Sciatic nerve (tissue), 2 donors: ENCODE measurements at places on chromosomes 2 and 18. TPM values are rescaled to one million over a fixed set of nuclear protein-coding genes. Genes with fewer than 3 reads are reported as not detected.

DNA sequence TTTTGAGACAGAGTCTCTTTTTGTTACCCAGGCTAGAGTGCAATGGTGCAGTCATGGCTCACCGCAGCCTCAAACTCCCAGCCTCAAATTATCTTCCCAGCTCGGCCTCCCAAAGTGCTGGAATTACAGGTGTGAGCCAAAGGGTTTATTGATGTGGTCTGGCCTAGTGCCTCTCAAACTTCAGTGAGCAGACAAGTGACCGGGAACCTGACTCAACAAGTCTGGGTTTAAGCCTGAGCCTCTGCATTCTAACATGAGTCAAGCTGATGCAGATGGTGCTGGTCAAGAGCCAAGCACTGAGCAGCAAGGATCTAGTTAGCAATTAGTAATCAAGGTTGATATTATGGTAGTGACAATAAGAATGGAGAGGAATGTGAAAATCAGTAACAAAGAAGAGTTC is 21.3 kb downstream of the CDK15 start:
- no peak for DNase-seq

The CENPA gene
- 0.31 TPM for total RNA-seq

- DNase-seq, result no peak
Observed at GRCh38 chr2:238060096-238060541, 682 bp upstream of the SCLY start.

DNA sequence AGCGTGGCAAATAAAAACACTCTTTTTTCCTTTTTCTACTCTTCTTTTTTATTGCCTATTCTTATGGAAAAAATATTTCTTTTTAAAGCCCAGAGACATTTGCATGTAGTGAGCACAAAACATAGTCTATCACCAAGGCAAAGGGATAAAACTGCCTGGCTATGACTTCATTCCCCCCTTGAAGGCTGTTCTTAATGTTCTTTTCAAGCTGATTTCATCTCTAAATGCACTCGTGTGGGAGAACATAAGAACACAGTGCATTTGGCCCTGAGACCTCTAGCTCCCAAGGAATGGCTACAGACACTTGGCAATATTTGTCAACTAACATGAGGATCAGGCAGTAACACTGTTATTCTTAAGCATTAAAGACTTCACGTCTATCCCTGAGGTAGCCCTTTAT is 17.4 kb upstream of the DNAJC10 start:
- no peak for DNase-seq

GRCh38 chr2:182281276-182281675 is 145.6 kb downstream of the PDE1A start:
- DNase-seq, result no peak

The ORC4 gene
- 57.3 TPM for total RNA-seq

The CNGA3 gene
- total RNA-seq, result not detected

The SPATA3 gene
- not detected for total RNA-seq

The TUBB6 gene
- 141 TPM for total RNA-seq

GRCh38 chr2:12504443-12504842 is 212.3 kb upstream of the TRIB2 start:
- DNase-seq, result no peak

DNA sequence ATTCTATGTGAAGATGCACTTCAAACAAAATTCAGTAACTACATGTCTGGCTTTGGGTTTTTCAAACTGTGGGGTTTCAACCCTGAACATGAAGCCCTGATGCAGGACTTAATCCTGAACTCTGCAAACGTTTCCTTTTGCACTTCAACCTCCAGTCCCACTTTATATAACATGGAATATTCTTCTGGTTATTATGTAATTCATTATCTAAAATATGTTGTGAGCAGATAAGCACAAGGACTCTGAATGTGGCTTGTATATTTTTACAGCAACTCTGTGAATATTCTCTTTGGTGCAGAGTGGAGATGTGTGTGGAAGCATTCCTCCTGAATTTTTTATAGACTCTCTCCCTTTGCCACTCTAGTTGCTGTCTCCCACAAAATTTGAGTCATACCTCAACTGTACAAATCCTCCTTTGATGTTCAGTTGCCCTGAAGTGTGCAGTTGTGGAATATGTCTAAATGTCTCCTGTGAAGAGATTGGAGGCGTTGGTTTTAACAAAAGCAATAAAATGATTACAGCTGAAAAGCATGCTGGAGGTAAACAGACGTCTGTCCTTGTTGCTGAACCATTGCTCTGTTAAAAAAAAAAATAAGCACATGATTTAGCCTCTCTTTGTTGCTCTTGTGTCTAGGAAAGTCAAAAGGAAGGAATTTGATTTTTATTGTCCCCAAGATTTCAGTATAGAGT is 205.1 kb upstream of the NRP2 start:
- no peak for DNase-seq

DNA sequence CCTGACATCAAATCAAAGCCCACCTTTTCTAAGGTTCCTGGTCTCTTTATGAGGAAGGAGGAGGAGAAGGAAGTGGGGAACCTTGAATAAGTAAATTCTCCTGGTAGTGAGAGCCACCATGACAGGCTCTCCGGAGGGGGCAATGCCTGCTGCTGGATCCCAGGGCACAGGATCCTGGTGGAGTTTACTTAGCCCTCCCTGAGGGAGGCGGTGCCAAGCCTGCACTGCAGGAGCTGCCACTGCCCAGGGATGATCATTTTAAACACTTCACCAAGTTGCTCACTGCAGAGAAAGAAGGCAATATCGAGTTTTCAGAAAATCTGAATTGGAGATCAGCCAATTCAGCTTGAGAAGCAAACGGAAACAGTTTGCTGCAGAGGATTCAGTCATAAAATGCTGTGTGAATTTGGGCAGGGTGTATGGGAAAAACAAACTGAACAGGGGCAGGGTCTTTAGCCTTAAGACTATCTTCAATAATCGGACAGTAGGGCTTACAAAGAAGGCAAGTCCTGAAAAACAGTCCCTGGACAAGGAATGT is 200.7 kb downstream of the RAD51AP2 start:
- DNase-seq, result no peak

- no peak for DNase-seq
Observed at GRCh38 chr2:216188956-216189355, 79.8 kb downstream of the XRCC5 start.

- no peak for DNase-seq
Observed at GRCh38 chr2:222404151-222404905, 20.0 kb upstream of the SGPP2 start.

The BZW1 gene
- 282 TPM for total RNA-seq

GRCh38 chr2:133530645-133531044 is 37.6 kb downstream of the NCKAP5 start:
- no peak for DNase-seq

The PNKD gene
- 56.3 TPM for total RNA-seq

DNA sequence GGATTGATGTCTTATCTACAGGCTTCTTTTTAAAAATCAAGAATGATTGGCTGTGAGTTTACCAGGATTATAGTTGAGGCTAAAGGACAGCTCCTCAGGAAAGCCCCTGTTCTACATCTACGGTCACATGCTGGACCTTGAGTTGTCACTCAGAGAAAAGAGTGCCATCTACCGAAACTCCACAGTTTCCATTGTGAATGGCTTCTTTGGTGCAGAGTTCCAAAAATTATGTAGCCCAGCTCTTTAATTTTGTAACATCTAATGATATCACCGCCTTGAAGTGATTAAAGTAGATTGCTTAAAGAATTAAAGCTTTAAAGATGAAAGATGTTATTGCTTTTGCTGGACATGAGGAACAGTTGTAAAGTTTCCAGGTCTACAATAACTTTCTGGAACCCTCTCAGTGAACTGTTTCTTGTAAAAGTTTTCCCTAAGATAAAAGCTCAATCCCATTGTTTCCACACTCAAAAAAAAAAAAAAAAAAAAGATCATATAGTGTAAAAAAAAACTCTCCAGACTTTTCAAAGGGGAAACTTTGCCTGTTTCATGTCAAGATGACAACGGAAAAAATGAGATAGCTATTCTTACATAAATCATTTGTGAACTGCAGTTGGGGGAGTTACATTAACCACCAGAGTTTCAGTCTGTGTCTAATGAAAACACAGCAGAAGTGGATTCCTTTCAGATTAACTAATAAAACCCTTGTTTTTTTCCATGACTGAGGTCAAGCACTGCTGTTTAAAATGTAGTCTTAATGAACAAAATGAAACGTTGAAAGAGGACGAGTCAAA is 4.3 kb downstream of the COL3A1 start:
- no peak for DNase-seq

The NCL gene
- 393 TPM for total RNA-seq

The TMEM178A gene
- total RNA-seq, result 6.6 TPM

DNA sequence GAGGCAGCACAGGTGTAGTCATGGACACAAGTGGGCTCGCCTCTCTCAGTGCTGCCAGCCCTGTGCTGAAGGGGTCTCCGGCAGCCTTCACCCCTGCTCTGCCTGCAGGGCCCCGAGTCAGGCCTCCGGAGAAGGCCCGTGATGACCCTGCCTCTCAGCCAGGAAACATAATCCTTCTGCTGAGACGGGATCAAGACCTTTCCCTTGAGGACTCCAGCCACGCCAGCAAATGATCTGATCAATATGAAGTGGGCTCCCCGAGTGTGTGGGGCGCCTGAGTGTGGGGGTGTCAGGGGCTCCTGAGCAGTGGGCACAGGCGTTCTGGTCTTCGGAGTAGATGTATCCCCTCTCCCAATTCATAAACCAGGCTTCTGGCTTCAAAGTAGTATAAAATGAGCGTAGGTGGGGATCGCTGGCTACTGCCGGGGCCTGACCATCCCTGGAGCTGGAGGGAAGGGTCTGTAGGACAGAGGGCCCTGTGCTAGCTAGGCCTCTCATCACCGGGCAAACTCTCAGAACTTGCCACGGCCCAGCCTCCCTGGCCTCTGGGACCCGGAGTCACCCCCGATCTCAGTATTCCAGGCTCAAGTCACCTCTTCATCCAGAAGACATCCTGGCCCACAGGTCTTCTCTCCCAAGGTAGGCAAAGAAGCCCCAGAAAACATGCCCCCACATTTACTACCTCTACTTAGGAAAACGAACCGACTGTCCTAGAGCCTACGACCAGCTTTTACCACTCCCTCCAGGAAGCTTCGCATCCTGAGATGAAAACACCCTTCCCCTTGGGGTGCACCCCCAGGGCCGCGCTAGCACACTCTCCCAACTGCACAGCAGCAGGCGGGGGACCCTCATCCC is 33.6 kb downstream of the CRACDL start:
- peak; percentile 40 for DNase-seq

The CEBPZ gene
- 57.6 TPM for total RNA-seq

The TNS1 gene
- total RNA-seq, result 703 TPM

The FHOD3 gene
- 33.3 TPM for total RNA-seq

DNA sequence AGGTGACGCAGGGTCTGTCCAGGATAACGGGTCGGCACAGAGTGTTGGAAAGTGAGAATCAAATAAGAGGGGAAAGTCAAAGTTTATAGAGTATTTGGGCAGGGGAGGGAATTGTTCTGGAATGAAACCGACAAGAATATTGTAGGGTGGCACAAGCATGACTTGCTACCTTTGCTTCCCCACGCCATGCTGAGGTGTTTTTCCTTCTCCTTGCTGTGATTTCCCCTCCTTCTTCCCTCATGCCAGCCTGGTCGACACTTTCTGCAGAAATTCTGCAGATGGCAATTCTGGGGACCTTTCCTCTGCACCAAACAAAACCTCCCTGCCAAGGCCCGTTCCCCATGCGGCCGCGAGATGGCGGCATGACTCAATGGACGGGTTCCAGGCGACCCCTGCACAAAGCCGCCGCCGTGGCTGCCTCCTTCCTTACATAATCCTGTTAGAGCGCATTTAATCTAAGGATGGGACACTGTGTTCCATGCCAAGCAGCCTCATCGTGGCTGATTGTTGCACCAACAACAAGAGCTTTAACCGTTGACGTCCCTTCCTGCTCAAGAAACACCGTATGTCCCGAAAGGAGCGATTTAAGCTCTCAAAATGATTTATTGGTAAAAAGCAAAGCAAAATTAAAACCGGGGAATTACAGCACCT is at the start of gene MRO:
MRO (minus strand) TSS at position 289 of the 651 bp plus-strand sequence. CDS start 10,616 bp downstream, outside the sequence.
- DNase-seq, result peak; percentile 89

DNA sequence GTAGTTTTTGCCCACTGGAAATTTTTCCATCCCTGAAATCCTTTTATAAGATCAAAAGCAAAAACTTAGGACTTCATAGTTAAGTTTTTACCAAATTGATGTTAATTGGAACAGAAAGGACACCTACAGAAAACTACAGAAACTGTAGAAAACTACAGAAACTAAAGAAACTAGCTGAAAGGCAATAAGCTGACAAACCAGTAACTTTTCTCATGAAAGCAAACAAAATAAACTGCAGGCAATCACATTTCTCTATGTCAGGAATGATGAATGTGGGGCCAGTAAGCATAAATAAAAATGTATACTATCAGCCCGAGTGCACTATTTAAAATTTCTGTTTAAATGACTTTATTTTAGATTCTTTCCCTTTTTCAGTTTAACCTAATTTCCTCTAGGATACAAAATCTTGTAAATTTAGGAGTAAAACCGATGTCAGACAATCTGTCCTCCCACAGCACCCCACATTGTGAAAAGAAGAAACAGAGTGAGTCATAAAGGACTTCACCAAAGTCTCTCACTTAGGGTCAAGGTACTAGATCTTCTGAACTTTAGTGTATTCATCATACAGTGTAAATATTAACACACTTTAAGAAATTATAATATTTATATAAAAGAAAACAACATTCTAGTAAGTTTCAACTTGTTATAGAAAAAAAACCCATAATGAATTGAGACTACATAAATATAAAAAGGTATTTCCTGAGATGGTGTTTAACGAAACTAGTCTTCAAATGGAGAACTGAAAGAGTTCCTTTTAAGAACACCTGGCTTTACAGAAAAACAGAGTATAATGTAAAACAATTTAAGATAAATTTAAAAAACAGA is 46.6 kb downstream of the USP40 start:
- DNase-seq, result no peak

- DNase-seq, result no peak
Observed at GRCh38 chr2:43294973-43295603, 68.7 kb upstream of the ZFP36L2 start.

- no peak for DNase-seq
Observed at GRCh38 chr2:146764301-146764700, 1080.5 kb upstream of the ACVR2A start.

- no peak for DNase-seq
Observed at GRCh38 chr2:82811946-82812345, 1647.1 kb downstream of the SUCLG1 start.

The UBXN2A gene
- 30.3 TPM for total RNA-seq
